ENCODE measurements at places on chromosomes 13 and 19.

GRCh38 chr13:57716295-57716694 is 84.8 kb downstream of the PCDH17 start:
- no peak for DNase-seq

- DNase-seq: no peak
These were observed 121.6 kb downstream of the COG6 start for GRCh38 chr13:39777021-39777420.

GRCh38 chr13:110300090-110300815 is 6.7 kb downstream of the COL4A1 start:
- DNase-seq: no peak

- no peak for DNase-seq
These were observed 23.7 kb downstream of the KLF5 start for GRCh38 chr13:73082471-73082870.

- no peak for DNase-seq
These were observed 45.7 kb upstream of the C1QTNF9 start for GRCh38 chr13:24263632-24264031.

GRCh38 chr19:18446811-18447359 is 9.0 kb upstream of the ISYNA1 start:
- DNase-seq: no peak

DNA sequence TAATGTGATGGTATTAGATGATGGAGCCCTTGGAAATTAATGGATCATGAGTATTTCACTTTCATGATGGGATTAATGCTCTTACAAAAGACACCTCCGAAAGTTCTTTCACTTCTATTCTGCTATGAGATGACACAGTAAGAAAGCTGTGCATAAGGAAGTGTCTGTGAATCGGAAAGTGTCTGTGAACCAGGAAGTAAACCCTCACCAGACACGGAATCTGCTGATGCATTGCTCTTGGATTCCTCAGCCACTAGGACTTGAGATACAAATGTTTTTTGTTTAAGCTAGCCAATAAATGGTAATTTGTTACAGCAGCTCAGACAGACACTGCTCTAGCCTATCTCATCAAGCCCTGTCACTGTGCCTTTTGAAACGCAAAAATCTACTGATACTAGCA is 440.4 kb upstream of the PRR20A start:
- no peak for DNase-seq

GRCh38 chr13:85543144-85543543 is 256.1 kb downstream of the SLITRK6 start:
- DNase-seq: no peak

DNA sequence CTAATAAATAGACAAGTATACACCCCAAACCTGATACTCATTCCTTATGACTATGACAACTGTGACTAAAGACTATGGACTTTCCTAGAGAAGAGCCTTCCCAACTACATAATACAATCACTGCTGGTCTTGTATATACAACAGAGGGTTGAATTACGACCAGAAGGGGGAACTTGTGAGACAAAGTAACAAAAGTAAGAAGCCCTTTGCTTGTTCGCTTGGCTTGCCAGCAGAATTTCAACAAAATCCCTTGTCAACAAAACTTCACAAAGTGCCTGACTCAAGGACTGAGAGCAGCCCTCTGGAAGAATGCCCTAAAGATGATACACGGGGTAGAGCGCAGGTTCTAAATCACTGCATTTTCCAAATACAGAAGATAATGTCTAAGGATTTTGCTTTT is 99.4 kb downstream of the WASF3 start:
- no peak for DNase-seq

GRCh38 chr13:37599519-37599918 is 951 bp upstream of the POSTN start:
- no peak for DNase-seq

DNA sequence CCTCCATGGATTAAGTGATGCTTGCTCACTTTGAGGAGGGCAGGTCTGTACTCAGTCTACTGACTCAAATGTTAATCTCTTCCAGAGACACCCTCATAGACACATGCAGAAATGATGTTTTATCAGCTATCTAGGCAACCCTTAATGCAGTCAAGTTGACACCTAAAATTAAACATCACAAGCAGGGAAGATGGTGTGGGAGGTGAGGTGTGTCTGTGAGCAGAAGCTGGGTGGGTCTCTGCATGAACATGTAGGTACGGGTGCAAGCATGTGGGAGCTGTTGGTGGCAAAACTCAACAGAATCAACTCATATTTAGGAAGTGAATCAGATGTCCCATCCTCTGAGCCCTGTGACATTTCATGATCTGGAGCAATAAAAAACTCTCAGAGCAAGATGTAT is 249.2 kb upstream of the SGCG start:
- no peak for DNase-seq

DNA sequence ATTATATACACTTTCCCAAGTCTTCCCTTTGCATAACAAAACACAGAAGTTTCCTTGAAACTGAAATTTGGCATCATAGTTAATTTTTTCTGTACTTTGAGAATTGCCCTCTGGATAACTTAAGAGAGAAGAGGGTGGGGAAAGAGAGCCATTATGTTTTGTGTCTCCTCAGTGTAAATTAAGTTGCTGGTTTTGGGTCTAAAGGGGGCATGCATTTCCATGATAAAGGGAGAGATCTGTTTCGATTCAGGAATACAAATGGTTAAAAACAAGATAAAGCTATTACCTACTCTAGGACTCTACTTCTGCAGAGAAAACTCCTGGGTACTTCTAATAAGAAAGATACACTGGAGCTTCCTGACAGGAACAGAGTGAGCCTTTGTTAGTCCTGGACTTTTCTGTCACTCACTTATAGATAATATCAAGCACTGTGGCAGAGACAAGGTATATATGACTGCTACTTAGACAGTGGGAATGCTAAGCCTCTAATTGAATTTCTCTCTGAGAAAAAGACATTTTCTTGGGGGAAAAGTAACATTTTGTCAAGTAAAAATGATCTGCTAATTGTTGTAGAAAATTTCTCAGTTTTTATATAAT is 142.8 kb upstream of the PCDH9 start:
- DNase-seq: no peak

GRCh38 chr19:42554046-42554575 is 25.8 kb upstream of the CEACAM1 start:
- DNase-seq: no peak

GRCh38 chr13:90690458-90691080 is 656.9 kb upstream of the MIR17HG start:
- DNase-seq: no peak

- no peak for DNase-seq
These were observed 17.9 kb downstream of the ATCAY start for GRCh38 chr19:3898426-3898825.

- DNase-seq: no peak
These were observed 13.0 kb downstream of the ARHGEF1 start for GRCh38 chr19:41895745-41896580.

DNA sequence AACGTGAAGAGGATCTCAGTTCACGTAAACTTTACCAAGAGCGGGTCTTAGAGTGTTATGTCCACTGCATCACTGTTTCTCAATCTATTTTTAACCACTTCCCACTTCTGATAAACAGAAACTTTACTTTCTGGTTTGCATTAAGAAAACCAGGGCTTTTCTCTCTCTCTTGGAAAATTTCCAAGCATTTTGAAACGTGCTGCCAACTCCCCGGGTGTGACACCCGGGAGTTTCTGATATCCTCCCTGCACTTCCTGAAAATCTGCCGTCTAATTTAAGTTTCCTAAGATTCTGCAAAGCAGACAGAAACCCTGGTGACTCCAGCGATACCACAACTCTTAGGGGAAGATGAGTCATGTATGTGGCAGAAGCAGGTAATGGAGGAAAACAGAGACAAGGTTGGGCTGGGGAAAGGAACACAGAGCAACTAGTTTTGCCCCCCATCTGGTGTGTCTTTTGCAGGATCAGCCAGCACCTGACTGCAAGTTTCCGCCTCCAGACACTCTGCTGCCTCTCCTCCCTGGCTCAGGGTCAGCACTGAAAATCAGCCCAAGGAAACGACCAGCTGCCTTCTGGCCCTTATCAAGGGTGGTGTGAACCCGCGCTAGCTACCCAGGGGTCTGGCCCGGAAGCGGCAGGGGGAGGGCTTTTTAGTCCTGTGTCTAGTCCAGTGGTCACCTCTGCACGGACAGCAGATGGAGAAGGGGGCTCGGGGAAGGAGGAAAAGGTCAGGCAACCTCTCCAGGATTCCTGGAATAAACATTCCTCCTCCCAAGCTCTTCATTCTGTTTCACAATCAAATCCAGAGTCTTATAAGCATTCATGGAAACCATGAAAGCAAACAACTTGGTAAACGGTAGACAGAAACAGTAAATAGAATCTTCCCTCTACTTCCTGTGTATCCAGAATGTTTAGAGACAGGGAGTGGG is 11.3 kb upstream of the FFAR2 start:
- no peak for DNase-seq

DNA sequence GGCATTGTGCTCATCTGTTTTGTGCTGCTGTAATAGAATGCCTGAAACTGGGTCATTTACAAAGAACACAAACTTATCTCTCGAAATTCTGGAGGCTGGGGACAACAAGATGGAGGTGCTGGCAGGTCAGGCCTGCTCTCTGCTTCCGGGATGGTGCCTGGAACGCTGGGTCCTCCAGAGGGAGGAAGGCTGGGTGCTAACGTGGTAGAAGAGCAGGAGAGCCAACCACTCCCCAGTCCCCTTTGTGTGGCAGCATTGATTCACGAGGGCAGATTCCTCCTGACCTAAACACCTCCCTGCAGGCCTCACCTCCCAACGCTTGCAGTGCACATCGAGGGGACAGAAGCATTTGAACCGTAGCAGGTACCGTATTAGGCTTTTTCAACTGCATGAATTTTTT is 34.1 kb upstream of the TFDP1 start:
- DNase-seq: no peak

DNA sequence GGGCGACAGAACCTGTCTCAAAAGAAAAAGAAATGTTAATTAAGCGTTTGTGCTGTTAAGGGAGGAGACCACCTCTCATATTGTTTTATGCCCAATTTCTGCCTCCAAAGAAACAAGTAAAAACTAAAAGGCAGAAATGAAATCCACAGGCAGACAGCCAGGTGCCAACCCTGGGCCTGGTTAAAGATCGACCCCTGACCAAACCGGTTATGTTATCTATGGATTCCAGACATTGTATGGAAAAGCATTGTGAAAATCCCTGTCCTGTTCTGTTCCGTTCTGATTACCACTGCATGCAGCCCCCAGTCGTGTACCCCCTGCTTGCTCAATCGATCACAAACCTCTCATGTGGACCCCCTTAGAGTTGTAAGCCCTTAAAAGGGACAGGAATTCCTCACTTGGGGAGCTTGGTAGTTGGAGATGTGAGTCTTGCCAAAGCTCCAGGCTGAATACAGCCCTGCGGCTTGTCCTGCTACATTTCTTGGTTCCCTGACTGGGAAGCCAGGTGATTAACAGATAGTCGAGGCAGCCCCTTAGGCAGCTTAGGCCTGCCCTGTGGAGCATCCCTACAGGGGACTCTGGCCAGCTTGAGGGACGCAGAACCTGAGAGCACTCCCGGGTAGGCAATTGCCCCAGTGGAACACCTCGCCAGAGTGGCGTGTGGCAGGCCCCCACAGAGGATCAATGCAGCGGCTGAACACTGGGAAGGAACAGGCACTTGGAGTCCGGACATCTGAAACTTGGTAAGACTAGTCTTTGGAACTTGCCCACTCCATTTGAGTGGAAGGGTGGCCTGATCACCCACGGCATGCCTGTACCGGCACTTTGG is 748 bp upstream of the ZNF552 start:
- DNase-seq: no peak

- no peak for DNase-seq
These were observed 241.9 kb downstream of the ABCC4 start for GRCh38 chr13:95059306-95059705.

DNA sequence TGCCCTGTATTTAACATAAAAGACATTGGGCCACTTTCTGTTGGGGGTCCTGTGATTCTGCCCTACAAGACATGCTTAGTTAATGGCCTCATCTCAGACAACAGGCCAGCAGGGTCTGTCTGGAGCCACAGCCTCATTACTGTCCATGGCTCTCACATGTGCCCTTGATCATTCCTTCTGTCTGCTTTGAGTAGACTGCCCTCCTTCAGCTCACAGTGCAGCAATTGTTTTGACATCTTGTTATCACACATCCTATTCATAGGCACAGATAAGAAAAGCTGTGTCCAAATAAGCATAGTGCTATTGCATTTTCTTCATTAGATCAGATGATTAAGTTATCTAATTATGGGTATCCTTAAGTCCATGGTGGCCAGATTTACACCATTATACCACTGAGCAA is 127.9 kb downstream of the KCTD12 start:
- no peak for DNase-seq

DNA sequence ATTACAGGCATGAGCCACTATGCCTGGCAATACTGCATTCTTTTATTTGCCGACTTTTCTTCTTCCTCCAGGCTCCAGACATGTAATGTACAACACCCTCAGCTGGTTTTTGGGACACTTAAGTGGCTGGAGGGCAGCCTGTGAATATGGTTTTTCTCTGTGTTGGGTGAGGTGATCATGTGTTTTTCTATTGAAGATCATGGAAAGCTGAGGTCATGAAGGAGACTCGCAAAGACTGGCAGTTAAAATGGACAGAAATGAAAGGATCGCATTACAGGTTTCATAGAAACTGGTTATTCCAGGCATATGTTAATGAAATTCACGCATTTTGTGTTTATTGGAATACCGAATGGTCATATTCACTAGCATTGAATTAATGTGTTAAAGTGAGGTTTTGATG is 85.2 kb upstream of the RNF113B start:
- DNase-seq: no peak

GRCh38 chr13:107554460-107554859 is 660.9 kb downstream of the LIG4 start:
- DNase-seq: no peak

DNA sequence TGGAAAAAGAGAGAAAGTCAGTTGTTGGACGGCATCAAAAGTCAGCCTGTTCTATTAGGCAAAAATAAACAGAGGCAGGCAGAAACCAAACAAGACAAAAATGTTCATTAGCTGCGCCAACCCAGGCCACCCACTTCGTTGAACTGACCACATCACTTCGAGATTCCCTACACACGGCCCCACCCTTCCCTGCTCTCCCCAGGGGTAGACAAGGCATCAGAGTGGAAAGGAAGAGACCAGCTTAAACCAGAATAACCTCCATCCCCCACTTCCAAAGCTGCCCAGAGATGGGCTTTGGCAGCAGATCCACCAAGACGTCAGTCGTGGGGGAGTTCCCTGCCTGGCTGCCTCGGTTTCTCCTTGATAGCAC is 204.6 kb upstream of the TSHZ3 start:
- DNase-seq: no peak

- DNase-seq: no peak
These were observed 11.3 kb upstream of the FOSB start for GRCh38 chr19:45456500-45456815.

All from stimulated activated CD8-positive, alpha-beta memory T cell treated with anti-CD3 and anti-CD28 coated beads, Interleukin-4, amount 100 ng/mL, for 4 hours (primary cell).